T-cell (primary cell): ENCODE measurements at places on chromosomes 13 and 19.

- DNase-seq = no peak
Measured at GRCh38 chr19:547836-548720, 4.2 kb downstream of the GZMM start.

GRCh38 chr13:98915981-98916380 is 61.9 kb downstream of the DOCK9 start:
- DNase-seq = no peak

- DNase-seq = no peak
Measured at GRCh38 chr19:17314007-17314593, 4.7 kb downstream of the DDA1 start.

- peak; percentile 2 for DNase-seq
Measured at GRCh38 chr19:42352301-42353259, 27.1 kb downstream of the MEGF8 start.

DNA sequence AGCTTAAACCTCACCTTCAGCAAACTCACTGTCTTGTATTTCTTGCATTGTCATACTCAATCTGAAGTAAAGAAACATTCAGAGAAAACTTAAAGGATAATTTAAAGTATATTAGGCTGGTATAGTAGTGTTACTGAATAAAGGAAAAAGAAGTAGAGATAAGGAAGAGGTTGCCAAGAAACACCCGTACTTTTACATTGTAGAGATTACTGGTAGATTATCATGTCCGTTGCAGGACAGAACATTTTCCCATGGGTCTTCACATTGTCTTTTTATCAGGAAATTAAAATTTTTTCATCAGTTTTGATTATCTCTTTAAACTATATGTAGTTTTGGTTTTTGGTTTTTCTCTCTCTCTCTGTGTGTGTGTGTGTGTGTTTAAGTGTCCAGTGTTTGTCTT is 19.9 kb upstream of the GPR183 start:
- DNase-seq = no peak

DNA sequence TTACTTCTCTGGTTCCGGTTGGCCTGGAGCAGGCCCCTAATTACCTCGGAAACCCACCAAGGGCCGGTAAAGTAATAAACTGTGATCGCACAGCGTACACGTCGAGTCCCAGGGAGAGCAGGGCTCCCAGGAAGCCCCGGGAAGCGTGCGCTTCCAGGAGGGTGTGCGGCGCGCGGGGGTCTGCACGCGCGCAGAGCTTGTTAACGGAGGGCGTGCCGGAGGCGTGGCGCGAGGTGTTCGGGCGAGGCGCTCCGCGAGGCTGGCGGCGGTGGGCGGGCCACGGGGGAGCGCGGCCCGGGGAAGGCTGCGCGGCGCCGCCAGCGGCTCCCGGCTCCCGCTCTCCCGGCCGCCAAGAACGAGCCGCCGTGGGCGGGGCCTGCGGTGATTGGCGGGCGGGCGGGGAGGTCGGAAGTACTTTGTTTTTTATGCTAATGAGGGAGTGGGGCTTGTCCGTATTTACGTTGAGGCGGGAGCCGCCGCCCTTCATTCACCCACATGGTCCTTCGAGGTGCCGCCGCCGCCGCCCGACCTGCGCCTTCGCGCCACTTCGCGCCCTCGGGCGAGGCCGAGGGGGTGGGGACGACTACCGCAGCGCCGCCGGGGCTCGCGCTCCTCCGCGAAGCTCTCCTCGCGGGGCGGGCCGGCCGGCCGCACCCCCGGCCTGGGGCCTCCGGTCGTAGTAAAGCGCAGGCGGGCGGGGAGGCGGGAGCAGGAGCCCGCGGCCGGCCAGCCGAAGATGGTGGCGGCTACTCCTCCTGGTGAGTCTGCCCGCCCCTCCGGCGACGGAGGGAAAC is at the start of gene MIR17HG:
Gene MIR17HG, plus strand, starts transcription at position 486 of the 794 bp plus-strand sequence.
- DNase-seq = peak; percentile 71

DNA sequence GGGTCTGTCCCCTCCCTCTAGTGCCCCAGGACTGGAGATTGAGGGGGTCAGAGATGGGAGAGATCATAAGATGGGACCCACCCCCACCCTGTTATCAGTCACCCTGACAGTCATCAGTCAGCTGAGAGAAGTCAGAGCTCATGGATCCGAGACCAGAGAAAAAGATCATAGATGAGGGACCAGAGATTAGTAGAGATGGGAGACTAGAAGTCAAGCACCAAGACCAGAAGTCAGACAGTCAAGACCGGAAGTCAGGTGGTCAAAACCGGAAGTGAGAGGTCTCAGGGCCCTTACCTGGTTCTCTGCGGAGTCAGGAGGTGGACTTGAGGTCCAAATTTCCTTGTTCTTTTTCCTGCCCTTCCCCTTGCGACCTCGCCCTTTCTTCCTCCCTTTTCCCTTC is 7.0 kb downstream of the COL5A3 start:
- DNase-seq = no peak

DNA sequence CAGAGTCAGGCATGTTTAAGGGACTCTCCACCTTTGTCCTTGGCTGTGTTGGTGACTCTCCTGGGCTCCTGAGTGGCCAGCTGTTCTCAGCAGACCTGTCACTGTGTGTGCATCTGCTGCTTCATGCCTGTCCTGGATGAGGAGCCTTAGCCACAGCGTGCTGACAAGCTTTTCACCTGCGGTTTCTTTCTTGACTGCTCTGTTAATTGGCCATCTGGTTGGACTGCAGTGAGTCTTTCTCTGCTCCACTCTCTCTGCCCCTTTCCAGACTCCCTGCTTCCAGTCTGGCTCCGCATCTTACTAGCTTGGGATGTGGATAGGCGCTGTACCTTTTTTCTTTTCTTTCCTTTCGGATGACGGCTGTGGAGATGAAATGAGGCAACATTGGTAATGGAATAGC is 38.8 kb downstream of the POLR1D start:
- DNase-seq = no peak

DNA sequence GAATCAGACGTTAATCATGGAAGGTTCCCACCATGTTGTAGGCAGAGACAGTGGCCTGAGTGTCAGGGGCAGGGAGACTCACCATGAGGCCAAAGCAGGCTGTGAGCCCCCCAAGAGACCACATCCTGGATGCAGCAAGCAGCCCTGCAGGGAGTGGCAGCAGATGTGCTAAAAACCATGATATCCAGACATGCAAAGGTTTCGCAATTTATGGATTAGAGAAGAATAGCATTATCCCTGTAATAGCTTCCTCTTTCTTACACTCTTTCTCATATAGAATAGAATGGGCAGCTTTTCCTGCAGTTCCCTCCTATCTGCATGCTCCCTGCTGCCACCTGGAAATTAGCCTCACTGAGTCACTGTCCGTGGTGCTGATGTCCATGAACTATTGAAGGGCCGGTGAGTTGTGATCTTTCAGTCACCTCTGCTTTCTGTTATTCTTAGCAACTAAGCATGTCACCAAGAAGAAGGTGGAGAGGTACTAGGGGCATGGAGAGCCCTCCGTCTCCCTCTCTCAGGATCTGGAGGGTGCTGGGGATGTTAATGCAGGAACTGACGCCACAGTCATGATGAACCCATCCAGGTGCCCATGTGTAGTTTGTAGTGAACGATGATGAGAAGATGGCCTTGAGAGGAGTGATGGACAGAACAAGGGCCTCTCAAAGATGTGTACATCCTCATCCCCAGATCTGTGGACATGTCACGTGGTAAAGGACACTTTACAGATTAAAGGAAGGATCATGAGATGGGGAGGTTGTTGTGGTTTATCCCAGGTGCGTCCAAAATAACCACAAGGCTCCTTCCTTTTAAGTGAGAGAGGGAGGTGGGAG is 9.9 kb downstream of the CEACAM4 start:
- DNase-seq = no peak

DNA sequence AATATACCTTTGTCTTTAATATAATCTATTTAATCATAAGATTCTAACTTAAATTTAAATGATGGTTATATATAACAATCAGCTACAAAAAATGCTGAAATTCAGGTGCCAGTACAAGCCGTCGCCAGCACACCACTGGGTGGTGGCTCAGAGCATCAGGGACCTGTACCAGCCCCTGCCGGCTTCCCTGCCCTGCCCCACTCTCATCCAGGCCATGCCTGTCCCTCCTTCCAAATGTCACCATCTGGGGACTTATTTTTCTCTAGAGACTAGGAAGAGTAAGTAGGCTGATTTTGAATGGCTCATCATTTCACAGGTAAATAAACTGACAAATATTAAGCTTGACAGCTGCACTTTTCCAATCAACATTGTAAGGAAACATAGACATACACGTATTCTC is 1.6 kb downstream of the METTL21C start:
- no peak for DNase-seq

- no peak for DNase-seq
Measured at GRCh38 chr19:9875031-9875627, 40.0 kb downstream of the PIN1 start.

DNA sequence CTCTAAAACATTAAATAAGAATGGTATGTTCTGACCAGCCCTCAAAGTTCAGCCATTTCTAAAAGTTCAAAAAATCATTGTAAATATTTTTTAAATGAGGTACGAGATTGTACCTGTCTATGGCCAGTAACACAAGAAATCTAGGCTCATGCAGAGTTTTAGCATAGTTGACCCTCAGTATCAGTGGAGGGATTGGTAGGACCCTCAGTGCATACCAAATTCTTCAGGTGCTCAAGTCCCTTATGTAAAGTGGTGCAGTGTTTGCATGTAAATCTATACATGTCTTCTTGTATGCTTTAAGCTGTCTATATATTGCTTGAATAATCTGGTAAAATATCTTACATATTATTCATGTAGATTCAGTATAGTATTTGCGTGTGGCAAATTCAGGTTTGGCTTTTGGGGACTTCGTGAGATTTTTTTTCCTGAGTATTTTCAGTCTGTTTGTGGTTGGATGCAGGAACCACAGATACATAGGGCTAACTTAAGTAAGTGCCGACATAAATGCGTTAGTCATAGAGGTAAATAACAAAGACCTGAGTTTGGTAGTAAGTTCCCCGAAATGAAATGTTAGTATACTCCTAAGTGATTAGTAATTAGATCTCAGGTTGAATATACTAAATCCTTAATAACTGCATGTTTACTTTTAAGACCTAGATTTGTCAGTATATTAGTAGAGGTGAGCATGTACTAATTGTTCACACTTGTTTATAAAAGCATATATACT is 7.8 kb downstream of the MIR17HG start:
- DNase-seq = no peak

- peak; percentile 77 for DNase-seq
Measured at GRCh38 chr19:16328824-16329482, 4.3 kb downstream of the KLF2 start.

GRCh38 chr13:79237981-79238380 is 168.1 kb downstream of the RBM26 start:
- DNase-seq = no peak

- peak; percentile 25 for DNase-seq
Measured at GRCh38 chr19:19628501-19629134, 598 bp upstream of the LPAR2 start.

DNA sequence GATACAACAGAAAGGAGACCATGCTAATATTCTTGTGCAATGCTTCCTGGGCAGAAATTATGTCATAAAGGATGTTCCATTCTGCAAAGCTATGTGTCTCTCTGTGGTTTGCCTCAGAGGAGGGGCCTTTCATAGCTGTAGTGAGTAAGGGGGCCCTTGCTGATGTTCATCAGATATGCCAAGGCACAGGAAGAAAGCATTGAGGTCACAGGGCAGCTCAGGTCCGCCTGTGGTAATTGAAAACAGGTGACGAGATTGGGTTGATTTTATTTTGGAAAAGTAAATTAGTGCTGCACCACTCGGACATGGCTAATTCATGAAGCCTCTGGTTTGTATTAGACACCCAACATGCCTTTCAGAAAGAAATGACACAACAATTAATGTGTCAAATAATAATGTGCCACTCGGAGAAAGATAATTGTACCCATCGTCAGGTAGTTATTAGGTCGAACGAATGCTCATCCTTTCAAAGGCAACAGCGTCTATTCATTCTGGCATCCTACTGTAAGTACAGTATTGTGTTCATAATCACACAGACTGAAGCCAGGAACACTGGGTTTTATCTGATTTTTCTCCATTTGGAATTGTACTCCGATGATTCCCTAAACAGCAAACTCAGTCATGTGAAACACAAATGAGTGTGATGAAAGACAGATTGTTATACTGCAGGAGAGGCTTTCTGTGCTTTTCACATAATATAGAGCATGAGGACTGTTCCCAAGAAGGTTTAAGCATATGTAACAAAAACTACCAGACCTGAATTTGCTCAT is 421.6 kb upstream of the KLF12 start:
- DNase-seq = no peak

DNA sequence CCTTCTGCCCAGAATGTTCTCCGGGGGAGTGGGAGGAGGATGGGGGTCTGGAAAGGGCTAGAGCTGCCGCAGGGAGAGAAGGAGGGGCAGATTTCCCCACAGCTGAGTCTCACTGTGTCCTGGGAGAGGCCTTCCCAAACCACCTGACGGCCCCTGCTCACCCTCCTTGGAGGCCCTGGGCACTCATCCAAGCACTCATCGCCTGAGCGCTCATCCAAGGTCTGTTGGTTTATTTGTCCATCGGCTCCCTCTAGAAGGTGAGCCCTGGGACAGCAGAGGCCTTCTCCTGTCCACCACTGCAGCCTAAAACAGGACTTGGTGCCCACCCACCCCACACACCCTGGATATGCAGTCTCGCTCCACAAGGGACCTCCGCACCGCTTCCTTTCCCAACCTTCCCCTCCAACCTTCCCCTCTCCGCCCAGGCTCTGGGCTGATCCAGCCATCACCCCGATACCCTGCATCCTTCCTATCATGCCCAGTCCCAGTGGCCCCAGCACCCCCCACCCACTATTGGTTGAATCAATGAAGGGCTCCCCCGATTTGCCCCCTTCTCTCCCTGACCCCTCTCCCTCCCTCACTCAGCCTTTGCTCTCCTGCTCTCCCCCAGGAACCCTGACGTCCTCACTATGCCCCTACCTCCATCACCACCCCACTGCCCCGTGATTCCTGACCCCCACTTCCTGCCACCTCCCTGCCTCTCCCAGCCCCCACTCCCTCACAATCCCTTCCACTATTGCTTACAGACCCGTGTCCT is 1.7 kb downstream of the UBXN6 start:
- DNase-seq = no peak

DNA sequence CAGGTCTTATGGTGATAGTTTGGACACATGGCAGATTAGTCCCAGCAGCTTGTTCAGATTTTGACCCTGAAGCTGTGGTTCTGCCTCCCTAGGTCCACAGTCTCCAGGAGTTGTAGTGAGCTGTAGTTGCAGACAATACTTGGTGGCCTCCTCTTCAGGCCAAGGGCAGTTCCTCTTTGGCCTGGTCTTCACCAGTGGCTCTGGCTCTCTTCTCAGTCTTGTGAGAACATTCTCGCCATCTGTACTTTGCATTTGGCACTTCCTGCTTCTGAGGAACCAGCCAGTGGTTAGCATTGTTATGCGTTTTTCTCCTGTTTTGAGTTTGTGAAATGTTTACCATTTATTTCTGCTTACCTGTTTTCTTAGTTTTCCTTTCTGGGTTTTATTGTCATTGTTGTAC is 40.7 kb downstream of the PCCA start:
- no peak for DNase-seq

GRCh38 chr19:18828786-18829185 is 3.0 kb upstream of the UPF1 start:
- no peak for DNase-seq

GRCh38 chr13:60869225-60869624 is 472.2 kb downstream of the TDRD3 start:
- no peak for DNase-seq

- DNase-seq = no peak
Measured at GRCh38 chr19:51690454-51691073, 2.6 kb upstream of the SPACA6 start.
